ENCODE measurements at places on chromosomes 5 and 9.

GRCh38 chr5:1004461-1005248, 3.9 kb upstream of the NKD2 start:
- peak; percentile 71 for DNase-seq

DNA sequence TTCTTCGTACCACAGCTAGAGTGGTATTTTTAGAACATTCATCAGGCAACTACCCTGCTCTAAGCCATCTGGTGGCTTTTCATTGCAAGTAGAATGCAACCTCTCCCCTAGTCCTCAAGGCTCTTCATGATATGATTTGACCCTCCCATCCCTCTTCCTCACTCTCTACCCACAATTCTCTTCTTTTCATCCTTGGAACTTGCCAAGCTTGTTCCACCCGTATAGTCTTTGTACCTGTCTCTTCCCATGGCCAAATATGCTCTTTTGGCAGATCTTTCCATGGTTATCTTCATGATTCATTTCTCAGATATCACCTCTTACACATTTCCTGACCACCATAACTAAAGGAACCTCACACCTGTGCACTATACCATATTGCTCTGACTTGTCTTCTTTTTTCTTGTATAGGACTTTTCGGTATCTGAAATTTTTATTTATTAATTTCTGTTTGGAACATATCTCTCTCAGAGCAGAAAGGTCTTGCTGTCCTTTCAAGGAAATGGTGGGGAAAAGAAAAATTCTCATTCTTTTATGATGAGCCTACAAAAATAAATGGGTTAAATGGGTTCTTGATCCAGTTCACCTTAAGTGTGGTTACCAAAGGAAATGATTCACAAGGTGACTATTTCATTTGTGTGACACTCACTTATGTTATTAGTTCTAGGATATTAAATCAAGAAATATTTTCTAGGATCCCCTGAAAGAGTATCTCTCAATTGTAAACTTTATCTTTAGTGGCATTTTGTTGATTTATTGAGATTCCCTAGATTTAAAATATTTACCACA, 3.7 kb upstream of the CD274 start:
- DNase-seq, result no peak

DNA sequence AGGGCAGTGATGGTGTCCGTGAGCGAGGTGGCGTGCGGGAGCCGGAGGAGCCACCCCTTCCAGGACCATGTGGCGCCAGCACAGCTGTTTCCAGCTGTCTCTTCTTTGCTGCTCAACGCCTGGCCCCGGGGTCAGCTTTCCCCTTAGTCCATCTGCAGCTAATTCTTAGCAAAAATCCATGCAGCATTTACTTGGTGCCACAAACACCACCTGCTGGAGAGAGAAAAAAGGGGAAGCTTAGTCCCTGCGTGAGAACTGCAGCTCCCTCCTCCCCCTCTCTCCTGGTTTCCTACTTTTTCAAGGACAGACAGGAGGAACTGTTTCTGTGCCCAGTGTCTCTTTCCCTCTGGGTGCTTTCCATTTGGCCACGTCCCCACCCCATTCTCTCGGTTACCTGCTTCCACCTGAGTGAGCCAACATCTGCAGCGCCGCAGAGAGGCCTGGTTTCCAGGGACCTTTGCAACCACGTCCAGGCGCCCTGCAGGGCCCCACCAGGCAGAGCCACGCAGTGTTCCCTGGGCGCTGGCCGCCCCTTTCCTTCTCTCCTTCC, 3.4 kb downstream of the SLC6A19 start:
- DNase-seq, result peak; percentile 49

GRCh38 chr5:5939759-5940370, 438.5 kb downstream of the MED10 start:
- no peak for DNase-seq

- no peak for DNase-seq
These were observed 178.3 kb downstream of the KDM4C start for GRCh38 chr9:6936103-6936502.

GRCh38 chr5:133905424-133905823, 63.0 kb downstream of the C5orf15 start:
- DNase-seq, result no peak

DNA sequence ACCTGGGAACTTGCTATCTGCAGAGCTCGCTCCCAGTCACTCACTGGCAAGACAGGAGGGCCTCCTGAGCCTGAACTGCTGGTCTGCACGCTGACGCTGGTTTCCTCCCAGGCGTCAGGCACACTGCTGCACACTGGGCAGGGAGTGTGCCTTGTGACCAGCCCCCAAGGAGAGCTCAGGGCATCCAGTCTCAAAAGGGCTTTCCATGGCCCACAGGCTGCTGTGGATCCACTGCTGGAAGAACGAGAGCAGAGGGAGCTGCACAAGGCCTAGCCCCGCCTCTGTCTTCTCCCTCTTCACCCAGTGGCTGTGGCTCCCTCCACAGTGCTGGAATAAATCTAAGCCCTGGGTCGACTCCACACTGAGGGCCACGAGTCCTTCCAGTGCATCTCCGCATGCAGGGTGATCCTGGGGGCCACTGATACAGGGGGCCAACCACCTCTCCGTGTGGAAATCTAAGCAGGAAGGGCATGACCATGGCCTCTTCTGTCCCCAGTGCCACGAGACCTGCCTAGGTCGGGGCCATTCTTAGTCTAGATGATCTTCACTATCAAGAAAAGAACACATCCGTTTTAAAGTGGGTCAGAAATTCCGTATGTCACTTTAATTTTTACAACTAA, 93.6 kb downstream of the CAMSAP1 start:
- no peak for DNase-seq

GRCh38 chr5:171895081-171895480, 109.5 kb downstream of the SMIM23 start:
- DNase-seq, result no peak

Data from RWPE2 (cell line).